ENCODE measurements at places on chromosomes 16 and 17. TPM values are rescaled to one million over a fixed set of nuclear protein-coding genes. Genes with fewer than 3 reads are reported as not detected.

Gene TNS4
- total RNA-seq = 56.5 TPM

Gene VTN
- total RNA-seq = not detected

Gene RAPGEFL1
- total RNA-seq = 61.4 TPM

Gene CCL18
- total RNA-seq = not detected

Gene EFTUD2
- total RNA-seq = 87.7 TPM

Gene JUP
- total RNA-seq = 732 TPM

Gene TEDC2
- total RNA-seq = 0.85 TPM

Gene TMC8
- 0.48 TPM for total RNA-seq

Gene BAIAP3
- total RNA-seq = 0.24 TPM

Gene IGF2BP1
- total RNA-seq = 0.24 TPM

Gene TEX19
- not detected for total RNA-seq

Gene ITGAD
- not detected for total RNA-seq

Gene GP1BA
- total RNA-seq = not detected

Gene TMEM235
- not detected for total RNA-seq

Gene PARD6A
- total RNA-seq = 1.9 TPM

Gene STX1B
- 0.72 TPM for total RNA-seq

Gene TNFRSF17
- not detected for total RNA-seq

Gene ZNF597
- 1.4 TPM for total RNA-seq

Gene KCNAB3
- total RNA-seq = not detected

Gene ASGR2
- total RNA-seq = not detected

Gene SPATA32
- total RNA-seq = not detected

Gene SP6
- total RNA-seq = 2.2 TPM

Gene KPNA2
- total RNA-seq = 17.9 TPM

Gene FOXJ1
- total RNA-seq = not detected

Gene RAD51D
- 1.9 TPM for total RNA-seq

Gene CHST5
- total RNA-seq = not detected

Gene GOSR2
- 23.9 TPM for total RNA-seq

Gene SULT1A1
- 14.7 TPM for total RNA-seq

Gene SLC47A1
- 0.24 TPM for total RNA-seq

Gene ADAT1
- 61.8 TPM for total RNA-seq

Gene ST6GALNAC1
- 0.96 TPM for total RNA-seq

Gene PLA2G10
- not detected for total RNA-seq

Gene KCNH4
- not detected for total RNA-seq

Gene TMEM114
- total RNA-seq = not detected

Gene CHST4
- not detected for total RNA-seq

Gene PRM2
- total RNA-seq = not detected

Gene SLC16A6
- 0.24 TPM for total RNA-seq

Gene NACA2
- not detected for total RNA-seq

Gene DHRS7C
- total RNA-seq = not detected

Gene SPNS3
- total RNA-seq = not detected

Gene CBX1
- total RNA-seq = 26.6 TPM

Measured in tracheal epithelial cell (primary cell).